Inflammatory macrophage (primary cell): ENCODE measurements at places on chromosomes 1 and 21.

- DNase-seq, result no peak
These were observed 55.8 kb upstream of the ADAMTS1 start for GRCh38 chr21:26900980-26901379.

- DNase-seq, result no peak
These were observed 84.4 kb downstream of the CLEC20A start for GRCh38 chr1:178412400-178412770.

GRCh38 chr1:97247196-97247595 is 525.6 kb downstream of the PTBP2 start:
- peak; percentile 20 for DNase-seq

GRCh38 chr1:81313289-81313688 is 487.4 kb upstream of the ADGRL2 start:
- DNase-seq, result no peak

- DNase-seq, result no peak
These were observed 18.9 kb upstream of the IPP start for GRCh38 chr1:45769261-45769932.

DNA sequence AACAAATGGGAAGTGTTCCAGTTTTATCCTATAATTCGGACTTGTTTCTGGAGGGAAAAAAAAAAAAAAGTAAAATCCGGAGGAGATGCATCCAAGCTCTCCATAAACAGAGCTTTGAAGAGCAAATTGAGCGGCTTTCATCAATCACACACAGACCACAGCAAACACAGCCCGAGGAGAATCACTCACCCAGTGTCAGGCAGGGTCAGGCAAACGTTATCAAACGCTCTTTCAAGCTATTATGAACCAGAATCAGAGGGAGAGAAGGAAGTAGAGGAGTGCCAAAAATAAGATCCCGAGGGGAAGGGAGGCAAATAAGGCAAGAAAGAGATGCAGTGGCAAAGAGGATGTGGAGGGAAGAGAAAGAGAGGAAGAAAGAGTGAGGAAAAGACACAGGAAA is 188.3 kb upstream of the CAMK1G start:
- DNase-seq, result no peak

- no peak for DNase-seq
These were observed 1.0 kb downstream of the S100A4 start for GRCh38 chr1:153544453-153545066.

DNA sequence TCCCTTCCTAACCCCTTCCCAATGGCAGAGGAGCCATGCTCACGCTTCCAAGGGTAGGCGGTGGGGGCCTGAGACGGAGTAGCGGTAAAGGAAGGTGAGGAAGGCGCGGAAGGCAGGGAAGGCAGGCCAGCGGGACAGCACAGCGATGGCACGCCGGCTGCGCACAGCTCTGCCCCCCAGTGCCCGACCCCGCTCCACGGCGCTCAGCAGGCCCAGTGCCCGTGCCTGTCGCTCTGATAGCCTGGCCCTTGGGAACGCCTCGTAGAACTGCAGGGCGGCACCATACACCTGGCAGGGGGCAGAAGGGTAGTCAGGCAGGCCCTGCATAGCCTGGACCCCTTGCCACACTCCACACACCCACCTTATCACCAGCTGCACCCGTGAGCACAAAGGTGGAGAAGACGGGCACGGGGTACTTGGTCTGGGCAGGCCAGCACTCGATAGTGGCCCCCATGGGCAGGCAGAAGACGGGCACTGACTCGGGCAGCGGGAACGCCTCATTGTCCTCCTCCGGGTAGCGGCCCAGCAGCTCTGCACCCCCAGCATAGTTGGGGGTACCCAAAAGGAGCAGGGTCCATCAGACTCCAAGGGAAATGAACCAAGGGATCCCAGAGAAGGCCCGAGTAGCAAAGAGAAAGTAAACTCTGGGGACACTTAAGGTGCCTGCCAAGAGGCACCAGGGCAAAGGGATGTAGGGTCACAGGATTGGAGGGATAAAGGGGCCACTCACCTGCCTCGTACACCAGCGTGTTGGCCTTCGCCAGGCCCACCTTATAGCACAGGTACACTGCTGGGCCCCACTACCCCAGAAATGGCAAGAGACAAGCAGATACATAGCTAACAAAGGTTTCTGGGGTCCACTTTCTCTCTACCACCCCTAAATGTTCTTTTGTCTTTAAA is 4.4 kb downstream of the DENND4B start:
- no peak for DNase-seq

DNA sequence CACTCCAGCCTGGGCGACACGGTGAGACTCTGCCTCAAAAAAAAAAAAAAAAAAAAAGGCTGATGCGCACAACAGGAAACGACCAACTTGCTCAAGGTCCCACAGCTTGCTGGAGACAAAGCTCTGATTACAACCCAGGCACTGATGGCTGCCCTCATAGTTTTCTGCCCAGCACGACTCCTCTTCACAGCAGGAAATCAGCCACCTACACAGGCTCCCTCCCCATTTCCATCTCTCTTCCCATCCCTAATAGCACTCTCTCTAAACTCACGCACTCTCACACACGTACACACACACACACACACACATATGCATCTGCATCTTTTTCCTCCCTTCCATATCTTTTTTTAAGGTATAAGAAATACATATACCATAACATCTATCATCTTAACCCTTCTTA is 153.5 kb upstream of the SOD1 start:
- no peak for DNase-seq

DNA sequence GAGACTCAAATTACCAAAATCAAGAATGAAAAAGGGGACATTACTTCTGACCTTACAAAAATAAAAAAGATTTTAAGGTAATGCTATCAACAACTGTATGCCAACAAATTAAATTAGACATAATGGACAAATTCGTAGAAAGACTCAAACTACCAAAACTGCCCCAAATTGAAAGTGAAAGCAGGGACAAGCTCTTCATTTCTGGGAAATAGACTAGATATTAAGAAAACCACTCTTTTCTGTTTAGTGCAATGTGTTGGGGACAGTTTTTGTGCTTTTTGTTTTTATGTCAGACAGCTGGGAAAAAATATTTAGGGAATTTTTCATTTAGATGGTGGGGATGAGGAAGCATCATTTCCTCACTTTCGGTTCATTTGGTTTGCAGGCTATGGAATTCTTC is 4.9 kb upstream of the GBP1 start:
- DNase-seq, result no peak

DNA sequence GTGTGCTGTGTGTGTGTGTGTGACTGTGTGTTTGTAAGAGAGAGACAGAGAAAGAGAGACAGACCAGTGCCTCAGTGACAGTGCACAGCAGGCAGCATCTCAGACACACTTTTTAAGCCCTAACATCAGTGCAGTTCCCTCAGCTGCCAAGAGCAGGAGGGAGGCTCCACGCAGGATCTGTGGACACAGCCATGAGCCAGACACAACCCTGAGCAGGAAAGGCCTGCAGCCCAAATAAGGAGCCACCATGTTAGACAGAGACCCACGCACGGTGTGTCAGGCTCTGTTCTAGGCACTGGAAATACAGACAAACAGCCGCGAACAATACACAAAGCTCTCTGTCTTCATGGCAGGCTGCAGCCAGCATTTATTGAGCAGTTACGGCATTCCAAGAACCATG is 445.5 kb downstream of the MATN1 start:
- DNase-seq, result no peak

- peak; percentile 49 for DNase-seq
These were observed 55.0 kb upstream of the PAXBP1 start for GRCh38 chr21:32826329-32827167.
